Suppressor macrophage treated with lipopolysaccharide for 4 hours (primary cell): ENCODE measurements at places on chromosomes 4 and X.

DNA sequence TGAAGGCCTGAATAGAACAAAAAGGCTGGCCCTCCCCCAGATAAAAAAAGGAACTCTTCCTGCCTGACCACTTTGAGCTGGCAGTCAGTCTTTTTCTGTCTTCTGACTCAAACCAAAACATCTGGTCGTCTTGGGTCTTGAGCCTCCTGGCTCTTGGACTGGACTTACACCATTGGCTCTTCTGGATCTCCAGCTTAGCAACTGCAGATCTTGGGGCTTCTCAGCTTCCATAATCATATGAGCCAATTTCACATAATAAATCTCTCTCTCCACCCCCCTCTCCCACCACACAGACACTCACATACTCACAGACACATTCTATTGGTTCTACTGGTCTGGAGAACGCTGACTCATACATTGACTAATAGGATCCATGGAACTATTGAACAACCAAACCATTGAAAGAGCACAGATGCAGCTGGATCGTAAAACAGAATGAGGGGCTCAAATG lies 15.6 kb upstream of the CWH43 start:
- no peak for DNase-seq

GRCh38 chr4:23202712-23203247 lies 510.0 kb downstream of the GBA3 start:
- DNase-seq: no peak

DNA sequence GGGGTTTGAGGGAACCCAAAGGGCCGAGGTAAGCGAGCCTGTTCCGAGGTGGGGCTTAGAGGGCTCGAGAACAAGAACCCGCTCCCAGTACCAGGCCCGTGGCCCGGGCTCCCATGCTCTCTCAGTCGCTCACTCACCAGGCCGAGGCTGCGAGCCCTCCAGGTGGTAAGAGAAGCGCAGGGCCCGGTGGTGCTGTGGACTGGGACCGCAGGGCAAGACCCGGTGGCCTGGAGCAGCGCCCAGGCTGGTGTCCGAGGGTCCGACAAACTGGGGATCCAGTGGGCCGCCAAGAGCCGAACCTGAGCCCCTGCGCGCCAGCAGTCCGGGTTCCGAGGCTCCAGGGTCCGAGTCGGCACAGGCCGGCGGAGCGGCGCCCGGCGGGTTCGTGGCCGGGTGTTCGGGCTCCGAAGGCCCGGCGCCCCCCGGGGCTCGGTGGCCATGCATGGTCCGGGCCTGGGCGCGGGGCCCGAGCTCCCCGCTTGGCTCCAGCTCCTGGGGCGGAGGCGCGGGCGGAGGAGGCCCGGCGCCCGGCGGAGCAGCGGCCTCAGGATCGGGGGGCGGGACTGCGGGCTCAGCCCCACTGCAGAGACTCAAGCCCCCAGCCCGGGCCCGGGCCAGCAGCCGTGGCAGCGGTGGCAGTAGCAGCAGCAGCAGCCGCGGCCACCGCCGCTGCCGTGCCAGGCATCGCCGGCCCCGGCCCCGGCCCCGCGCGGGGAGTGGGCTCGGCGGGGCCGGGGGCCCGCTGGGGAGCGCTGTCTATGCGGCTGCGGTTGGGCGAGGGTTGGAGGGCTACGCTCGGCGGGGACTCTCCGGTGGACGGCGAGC lies 833 bp downstream of the FGD1 start:
- no peak for DNase-seq

DNA sequence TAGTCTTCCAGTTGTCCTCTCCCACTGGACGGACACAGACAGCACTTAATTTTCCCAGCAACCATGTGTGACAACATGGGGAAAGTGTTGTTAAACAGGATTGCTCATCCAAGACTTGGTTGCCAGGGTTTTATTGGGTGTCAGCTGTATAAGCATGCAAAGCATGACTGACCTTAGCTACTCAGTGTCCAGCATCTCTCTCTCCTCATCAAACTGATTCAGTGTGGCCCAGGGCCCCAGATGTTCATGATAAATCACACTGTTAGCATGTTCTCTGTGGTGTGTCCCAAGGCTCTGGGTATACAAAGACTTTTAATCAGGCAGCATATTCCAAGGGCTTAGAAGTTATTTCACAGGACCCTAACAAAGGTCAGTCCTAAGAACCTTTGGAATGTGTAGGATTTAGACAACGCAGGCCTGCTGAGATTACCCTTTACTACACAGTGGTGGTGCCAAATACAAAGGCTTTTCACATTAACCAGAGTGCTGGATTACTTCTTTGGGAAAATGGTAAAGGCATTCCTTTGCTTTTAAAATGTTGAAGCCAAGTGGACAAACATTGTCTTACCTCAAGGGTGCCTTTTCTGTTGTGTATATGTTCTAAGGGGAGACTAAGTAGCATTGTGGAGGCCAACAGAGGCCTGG lies 213.3 kb downstream of the GLUD2 start:
- no peak for DNase-seq

- DNase-seq: peak; percentile 35
These were observed 7.0 kb downstream of the AMMECR1 start for GRCh38 chrX:110310896-110311295.

DNA sequence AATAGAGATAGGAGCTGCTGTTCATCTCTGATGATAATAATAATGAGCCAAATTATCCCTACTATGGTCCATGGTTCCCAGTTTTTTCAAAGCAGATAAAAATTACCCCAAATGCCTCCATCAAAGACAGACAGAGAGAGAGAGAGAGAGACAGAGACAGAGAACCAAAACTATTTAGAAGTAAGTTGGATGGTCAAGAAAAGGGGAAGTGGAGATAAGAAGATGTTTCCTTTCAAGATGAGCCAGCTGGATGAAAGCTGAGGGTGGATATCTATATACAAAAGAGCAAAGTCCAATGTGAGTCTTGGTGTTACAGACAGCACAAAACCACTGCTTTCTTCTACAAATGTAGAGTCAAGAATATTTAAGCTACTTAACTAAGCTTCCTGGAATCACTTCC lies 173.9 kb downstream of the GRIA3 start:
- no peak for DNase-seq
